Stimulated activated CD8-positive, alpha-beta memory T cell treated with anti-CD3 and anti-CD28 coated beads, Interleukin-15, amount 100 ng/mL, for 1 hour (primary cell): ENCODE measurements at places on chromosomes 1 and 21.

- no peak for DNase-seq
Observed at GRCh38 chr1:154326546-154327465, 1.5 kb downstream of the ATP8B2 start.

DNA sequence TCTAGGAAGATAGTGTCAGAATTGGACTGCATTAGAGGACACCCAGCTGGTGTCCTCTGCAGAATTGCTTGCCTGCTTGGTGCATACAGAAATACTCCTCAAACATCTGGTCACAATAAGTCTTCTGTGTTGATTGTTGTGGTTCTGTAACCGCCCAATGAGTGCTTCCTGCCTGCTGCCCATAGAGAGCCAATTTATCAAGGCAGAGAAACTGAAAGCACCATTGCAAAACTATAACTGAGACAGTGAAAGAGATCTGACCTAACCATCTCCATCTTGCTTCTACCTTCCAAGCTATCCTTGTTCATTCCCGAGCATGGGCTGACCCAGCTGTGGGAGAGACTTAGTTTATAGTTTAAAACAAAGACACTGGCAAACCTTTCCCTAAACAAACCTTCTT is 462.4 kb upstream of the RGS18 start:
- DNase-seq = no peak

- no peak for DNase-seq
Observed at GRCh38 chr1:69315416-69315815, 252.3 kb upstream of the LRRC7 start.

GRCh38 chr1:107532318-107532717 is 391.5 kb downstream of the NTNG1 start:
- no peak for DNase-seq

DNA sequence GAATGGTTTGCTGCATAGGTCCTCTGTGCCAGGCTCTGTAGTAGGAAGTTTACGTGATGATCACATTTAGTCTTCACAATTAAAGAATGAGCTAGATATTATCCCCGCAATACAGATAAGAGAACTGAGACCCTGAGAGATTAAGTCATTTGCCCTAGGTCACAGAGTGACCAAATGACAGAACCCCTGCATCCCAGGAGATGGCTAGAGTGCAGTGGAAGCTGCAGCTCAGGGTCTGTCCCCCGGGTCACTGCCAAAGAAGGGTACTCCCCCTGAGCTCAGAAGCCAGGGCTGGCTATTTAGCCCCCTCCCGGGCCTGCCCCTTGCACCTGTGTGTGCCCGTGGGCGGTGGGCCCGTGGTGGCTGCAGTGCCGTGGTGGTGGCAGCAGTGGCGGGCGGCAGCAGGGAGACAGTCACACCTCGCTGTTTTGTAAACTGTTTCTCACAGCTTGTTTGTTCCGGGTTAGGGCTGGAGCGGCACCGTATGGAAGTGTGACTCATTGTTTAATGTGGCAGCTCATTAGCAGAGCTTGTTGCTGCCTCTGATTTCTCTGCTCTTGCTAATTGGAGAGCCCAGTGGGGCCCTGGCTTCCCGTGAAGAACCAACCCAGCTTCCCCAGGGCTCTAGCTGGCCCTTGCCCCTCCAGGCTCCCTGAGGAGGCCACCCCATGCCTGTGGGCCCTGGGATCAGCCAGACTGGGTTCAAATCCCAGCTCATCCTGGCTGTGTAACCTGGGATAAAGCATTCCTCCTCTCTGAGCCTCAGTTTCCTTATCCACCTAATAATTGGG is 19.3 kb upstream of the FOXO6 start:
- DNase-seq = no peak

- DNase-seq = peak; percentile 39
Observed at GRCh38 chr1:19643602-19644394, at the start of gene NBL1. TSS of gene NBL1 (plus strand) at chr1:19644311. CDS start at chr1:19655031, 10,720 bp downstream.

DNA sequence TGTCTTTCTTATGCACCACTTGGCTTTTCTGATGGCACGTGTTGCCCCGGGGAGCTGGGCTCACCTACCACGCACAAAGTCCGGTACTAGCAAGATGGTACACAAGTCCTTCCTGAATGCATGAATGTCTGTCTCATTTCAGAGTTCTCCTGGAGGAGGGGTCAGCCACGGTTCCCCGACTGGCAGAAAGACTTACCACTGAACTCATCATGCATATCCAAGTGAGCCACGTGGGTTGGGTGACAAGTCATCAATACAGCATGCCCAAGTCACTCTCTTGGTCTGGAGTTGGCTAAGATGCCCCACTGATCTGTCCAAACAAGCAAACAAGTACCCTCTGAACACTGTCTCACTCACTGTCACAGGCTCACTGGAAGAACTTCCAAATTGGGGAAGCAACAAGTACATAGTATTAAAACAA is 28.6 kb upstream of the MX1 start:
- DNase-seq = no peak

DNA sequence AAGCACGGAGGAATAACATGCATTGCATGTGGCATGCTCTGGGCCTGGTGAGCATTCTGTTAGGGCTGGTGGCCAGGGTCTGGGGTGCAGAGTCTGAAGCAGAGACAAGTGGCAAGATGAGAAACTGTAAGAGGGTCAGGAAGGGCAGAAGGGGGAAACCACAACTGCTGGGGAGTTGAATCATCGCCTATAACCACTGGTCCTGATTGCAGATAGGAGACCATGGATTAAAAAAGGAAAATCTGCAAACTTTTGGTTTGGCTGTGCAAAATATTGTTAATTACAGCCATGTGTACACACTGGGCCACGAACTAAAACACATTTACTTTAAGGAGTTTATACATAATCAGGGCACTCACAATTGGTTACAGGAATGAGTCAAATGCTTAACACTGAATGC is 76.6 kb downstream of the TGFBR3 start:
- no peak for DNase-seq

GRCh38 chr1:31374511-31375196 is 1.8 kb upstream of the FABP3 start:
- DNase-seq = no peak

GRCh38 chr1:37890378-37891014 is 31.1 kb upstream of the MTF1 start:
- DNase-seq = no peak
